CD4-positive, alpha-beta T cell (primary cell): ENCODE measurements at places on chromosomes 12 and 14.

DNA sequence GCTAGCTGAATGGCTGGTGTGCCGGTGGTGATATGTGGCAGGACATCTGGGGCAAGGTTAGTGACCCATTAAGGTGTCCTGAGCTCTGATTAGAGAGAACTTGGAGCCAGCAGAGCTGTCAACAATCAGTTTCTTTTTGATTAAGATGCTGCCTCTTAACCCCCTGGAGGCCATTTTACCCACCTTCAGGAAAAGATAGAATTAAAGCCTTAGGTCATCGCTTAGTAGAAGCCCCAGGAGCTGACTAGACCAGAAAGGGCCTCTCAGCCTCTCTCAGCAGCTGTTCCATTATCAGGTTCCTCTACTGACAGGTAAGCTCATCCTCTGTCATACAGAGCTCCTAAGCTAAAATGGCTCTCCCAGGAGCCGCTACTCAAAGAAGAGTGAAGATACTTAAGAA lies 339.0 kb downstream of the FUT8 start:
- no peak for DNase-seq

- DNase-seq: no peak
Measured at GRCh38 chr14:73834261-73834625, 17.4 kb upstream of the PTGR2 start.

DNA sequence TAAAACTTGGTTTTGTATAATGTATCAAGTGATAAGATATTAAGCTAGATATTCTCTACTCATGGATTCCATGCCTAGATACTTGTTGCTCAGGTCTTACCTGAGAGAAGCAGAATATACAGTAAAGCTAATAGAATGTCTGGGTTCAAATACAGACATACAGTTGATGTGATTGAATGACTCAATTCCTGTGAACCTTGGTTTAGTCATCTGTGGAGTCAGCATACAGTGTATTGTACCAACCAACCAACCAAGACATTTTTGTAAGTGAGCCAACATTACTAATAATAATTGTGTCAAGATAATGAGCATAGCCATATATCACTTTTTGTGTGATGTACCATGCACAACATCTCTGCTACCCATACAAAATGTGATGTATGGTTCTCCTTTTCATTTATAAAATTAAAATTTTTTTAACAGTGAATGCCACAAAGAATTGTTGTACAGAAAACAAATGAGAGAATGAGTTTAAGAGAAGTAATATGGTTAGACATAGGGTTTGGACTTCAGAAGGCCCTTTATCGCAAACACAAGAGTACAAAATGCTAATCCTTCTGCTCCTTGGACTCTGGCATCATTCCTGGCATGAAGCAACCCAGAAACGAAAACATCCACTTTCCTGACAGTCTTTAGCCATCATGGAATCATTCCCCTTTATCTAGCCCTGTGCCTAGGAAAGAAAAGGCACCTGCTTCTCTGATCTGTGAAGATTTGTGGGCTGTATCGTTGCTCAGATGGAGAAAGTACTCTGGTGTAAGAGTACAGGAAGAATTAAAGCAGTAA lies 977.2 kb upstream of the USP15 start:
- DNase-seq: no peak

DNA sequence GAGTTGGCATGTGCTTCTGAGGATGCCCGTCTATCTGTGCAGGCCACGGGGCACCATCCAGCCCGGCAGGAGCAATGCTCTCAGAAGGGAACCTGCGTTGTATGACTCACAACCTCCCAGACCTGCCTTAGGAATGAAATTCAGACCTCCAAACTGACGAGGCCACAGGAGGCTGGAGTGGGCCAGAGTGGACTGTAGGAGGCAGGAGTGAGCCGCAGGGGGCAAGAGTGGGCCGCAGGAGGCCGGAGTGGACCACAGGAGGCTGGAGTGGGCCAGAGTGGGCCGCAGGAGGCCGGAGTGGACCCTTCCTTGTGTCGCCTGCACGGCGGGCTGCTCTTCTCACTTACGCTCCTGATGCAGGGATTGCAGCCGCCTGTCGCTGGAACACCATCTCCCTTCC lies 11.1 kb upstream of the FBRSL1 start:
- DNase-seq: no peak

DNA sequence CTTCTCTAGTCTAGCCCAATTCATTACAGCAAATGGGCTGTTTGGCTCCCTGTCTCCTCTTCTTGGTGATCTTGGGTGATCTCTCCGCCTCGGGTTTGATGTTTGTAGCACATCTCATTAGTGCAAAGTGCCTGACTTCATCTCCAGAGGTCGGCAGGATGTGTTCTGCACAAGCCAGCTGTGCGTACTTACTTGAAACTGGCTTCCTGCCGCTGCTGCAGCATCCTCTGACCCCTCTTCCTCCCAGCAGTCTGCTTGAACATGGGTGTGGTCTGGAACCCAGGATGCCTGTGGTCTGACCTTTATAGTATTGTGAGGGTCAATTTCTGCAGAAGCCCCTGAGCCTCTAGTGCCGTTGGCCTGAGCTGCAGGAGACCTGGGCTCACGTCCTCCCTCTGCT lies 99.2 kb downstream of the BEGAIN start:
- no peak for DNase-seq

GRCh38 chr14:56205881-56206280 lies 87.7 kb downstream of the PELI2 start:
- no peak for DNase-seq

DNA sequence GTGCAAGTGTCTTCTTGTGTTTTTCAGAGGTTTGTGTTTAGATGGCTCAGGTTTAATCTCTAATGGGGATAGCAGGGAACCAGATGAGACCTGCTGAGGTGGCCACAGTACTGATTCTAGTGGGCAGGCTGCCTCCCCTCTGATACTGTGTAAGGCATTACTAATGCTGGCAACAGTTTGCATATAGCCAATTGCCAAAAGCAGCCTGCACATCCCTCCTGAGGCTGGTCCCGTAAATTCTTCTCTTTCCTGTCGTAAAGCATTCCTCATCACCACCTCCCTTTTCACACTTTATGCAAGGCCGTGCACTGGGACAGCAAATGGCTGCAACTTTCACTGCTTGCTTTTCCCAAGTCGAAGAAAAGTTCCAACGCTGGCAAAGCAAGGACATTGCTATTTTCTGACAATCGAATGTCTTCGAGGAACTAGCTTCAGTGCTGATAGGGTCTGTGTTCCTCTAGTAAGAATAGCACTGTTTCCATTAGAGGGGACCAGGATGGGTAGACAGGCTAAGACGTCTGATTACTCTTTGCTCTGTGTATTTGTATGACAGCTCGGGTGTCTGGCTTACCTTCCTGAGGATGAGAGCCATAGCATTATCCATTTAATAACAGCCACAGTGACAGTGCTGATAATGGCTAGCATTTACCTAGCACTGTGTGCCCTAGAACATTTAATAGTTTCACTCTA lies 178.2 kb upstream of the HIF1A start:
- no peak for DNase-seq

GRCh38 chr14:62722406-62722805 lies 322.9 kb downstream of the KCNH5 start:
- DNase-seq: no peak

- no peak for DNase-seq
Measured at GRCh38 chr12:67410667-67411067, 141.5 kb downstream of the CAND1 start.

GRCh38 chr14:88533064-88533602 lies 21.7 kb downstream of the PTPN21 start:
- DNase-seq: no peak

DNA sequence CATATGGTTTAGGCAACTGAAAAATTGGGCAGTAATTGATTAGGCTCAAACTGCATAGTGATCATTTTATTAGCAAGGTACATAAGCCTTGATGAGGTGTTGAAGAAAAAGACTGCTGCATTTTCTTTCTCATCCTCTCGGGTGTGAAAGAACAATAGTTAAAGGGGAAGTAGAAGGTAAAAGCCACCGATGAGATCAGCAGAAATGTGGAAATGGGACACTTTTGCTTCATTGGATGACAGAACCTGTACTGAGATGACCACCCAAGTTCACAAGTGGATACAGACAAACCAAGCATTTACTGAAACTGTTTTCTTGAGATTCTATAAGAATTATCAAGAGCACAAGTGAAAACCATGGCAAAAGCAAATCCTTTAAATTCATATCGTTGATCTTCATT lies 184.0 kb downstream of the TMX1 start:
- no peak for DNase-seq

- DNase-seq: no peak
Measured at GRCh38 chr12:117090816-117091711, 8.2 kb downstream of the TESC start.

DNA sequence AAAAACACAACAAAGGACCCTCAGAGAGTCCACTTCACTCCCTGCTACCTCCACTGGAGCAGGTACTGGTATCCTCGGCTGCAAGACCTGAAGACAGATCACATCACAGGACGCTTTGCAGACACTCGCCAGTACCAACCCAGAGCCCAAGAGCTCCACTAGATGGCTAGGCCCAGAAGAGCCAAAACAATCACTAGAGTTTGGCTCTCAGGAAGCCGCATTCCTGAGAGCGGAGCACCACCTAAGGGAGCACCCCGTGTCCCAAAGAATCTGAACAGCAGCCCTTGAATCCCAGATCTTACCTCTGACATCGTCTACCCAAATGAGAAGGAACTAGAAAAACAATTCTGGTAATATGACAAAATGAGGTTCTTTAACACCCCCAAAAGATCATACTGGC lies 399.8 kb downstream of the RAD51B start:
- DNase-seq: no peak

GRCh38 chr14:89957376-89957775 lies 1.6 kb downstream of the TDP1 start:
- DNase-seq: no peak

DNA sequence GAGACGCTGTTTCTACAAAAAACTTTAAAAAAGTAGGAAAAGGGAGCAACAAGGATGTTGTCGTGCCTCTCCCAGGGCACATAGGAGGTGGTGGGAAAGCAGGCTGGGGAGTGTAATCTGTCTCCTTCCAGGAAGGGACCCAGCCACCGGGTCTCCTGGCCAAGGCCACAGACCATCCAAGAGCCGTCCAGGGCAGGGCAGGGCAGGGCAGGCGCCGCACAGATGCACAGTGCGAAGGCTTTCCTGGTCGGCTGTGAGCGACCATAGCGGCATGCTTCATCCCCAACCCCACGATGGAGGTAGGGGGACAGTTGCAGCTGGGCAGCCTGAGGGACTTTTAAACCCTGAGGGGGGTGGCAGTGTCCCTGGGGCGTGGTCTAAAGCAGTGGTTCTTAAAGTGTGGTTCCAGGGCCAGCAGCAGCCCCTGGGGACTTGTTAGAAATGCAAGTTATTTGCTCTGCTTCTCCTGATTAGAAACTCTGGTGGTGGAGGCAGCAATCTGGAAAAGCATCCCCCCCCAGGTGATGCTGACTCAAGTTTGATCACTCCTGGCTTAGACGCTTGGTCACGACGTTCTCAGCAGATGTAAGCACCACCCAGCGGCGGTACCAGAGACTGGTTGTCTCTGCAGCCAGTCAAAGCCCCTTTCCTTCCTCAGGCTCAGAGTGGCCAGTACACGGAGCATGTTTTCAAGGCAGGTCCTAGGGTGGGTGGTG lies 197.4 kb upstream of the PRMT8 start:
- no peak for DNase-seq

DNA sequence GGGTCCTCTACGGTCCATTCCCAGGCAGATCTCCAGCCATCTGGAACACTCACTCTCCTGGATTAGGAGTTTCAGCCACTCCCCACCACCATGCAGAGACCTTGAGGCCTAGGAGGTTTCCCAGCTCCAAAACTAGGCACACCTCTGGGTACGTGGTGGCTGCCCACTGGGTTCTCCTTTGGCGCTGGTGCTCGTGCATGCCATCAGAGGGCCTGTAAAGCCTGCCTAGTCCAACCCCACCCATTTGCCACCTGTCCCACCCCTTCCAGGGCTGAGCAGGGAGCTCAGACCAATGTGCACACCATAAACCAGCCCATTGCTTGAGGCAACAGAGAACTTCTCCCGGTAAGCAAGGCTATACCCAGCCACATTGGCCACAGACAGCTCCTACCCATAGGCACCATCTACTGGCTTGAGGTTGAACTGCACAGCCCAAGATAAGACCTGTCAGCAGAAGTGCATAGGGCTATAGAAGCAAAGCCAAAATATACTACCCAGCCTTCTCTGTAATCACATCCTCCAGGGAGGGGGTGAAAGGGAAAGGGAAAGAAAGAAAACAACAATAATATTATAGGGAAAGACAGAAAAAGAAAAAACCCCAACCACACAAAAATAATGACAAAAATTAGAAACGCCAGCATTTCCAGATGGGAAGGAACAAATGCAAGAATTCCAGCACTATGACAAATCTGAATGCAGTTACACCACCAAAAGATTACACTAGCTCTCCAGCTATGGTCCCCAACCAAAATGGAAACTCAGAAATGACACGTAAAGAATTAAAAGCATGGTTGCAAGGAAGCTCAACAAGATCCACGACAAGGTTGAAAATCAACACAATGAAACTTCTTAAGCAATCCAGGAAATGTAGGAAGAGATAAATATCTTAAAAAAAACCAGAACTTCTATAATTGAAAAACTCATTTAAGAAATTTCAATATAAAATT lies 111.9 kb upstream of the CCDC175 start:
- DNase-seq: peak; percentile 11

- DNase-seq: no peak
Measured at GRCh38 chr14:104433401-104434213, 146.0 kb upstream of the C14orf180 start.

GRCh38 chr14:56738020-56738419 lies 72.3 kb downstream of the OTX2 start:
- DNase-seq: no peak

- no peak for DNase-seq
Measured at GRCh38 chr14:34501004-34501580, 38.4 kb downstream of the EAPP start.

DNA sequence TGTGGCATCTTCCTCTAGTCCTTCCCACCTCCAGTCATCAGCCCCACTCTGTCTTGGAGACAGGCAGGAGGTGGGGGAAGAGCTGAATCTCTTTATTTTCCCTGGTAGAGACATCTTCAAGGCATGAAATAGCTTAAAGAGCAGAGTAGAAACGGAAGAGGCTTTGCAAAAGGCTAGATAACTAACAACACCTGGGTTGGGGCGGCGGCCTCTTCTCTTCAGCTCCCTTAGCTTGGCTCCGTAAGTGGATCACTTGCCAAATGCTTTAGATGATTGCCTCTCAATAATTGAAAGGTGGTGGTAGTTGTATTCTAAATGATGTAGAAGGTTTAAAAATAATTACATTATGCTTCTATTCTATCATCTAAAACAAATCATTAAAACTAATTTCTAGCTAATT lies 36.1 kb downstream of the SSPN start:
- no peak for DNase-seq

GRCh38 chr14:92800012-92800411 lies 5.9 kb downstream of the GOLGA5 start:
- DNase-seq: no peak

GRCh38 chr12:40262657-40263056 lies 37.9 kb downstream of the LRRK2 start:
- DNase-seq: no peak
